Ureter (tissue), 1 donor: ENCODE measurements at places on chromosomes 7 and 10.

GRCh38 chr7:25567430-25567829 lies 339.1 kb upstream of the NPVF start:
- no peak for DNase-seq

GRCh38 chr10:103244666-103245271 lies 918 bp upstream of the RPEL1 start:
- DNase-seq: peak; percentile 84

- no peak for DNase-seq
These were observed 497.3 kb downstream of the SORCS3 start for GRCh38 chr10:105138358-105138757.

DNA sequence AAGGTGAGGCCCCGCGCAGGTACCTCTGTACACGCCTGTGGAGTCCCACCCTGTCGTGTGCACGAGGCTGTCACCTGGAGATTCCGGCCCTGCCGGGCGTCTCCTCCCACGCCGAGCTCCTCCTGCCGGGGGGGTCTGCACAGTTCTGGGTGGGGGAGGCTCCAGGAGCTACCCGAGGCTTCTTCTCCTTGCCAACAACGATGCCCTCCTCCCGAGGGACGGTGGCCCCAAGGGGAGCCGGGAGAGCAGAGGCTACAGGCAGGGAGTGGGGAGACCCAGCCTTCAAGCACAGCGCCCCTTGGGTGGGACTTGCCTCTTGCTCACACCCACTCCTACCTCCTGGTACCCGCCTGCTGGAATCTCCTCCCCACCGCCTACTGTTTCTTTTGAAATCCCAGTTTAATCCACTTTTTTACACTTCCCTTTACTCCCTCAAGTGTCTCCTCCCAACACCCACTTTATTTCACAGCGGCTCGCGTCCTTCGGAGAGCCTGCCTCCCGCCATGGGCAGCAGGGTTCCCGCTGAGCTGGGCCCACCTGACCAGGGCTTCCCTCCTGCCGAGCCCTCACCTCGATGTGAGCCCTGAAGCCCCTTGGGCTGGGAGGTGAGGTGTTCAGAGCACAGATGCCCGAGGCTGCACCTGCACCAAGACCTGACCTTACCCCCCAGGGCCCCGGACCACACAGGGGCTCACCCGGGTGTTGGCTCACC lies 338.1 kb downstream of the DNAJB6 start:
- DNase-seq: no peak

DNA sequence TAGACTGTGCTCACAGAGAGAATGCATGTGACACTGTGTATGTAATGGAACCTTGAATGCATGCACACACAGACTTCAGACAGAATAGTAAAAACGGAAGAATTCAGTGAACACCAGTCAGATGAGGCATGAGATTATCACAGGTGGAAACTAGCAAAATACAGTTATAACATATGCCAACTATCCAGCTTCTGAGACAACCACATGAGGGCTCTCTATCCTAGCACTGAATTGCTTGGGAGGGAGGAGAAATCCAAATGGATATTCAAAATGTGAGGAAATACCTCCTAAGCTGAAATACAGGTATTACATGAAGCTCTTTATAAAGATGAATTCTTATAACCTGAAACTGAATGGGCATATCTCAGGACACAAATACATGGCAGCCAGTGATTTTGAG lies 30.6 kb downstream of the GARS1 start:
- DNase-seq: no peak

DNA sequence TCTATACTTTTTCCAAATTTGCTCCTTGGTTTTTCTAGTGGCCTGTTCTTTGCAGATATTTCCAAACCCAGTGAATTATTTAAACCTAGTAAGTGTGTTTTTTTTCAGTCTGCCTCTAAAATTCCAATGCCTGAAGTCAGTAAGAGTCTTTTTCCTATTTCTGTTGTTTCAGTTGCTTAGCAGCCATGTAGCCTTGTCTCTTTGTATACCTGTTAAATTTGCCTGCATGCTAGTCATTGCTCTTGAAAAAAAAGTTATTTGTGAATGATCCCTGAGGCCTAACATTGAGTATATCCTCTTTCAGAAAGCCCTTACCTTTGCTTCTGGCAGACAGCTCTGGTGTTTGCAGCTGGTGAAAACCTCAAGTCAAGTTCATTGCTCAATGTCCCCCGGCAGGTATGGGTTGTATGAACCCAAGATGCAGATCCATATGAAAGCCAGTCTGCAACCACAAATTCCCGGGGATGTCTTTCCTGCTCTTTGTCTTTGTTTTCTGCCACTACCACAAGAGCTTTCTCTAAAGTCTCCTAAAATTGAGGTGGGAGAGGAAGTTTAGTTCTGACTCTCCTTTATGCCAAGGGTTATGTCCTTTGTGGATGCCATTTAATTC lies 35.7 kb downstream of the CH25H start:
- DNase-seq: no peak

DNA sequence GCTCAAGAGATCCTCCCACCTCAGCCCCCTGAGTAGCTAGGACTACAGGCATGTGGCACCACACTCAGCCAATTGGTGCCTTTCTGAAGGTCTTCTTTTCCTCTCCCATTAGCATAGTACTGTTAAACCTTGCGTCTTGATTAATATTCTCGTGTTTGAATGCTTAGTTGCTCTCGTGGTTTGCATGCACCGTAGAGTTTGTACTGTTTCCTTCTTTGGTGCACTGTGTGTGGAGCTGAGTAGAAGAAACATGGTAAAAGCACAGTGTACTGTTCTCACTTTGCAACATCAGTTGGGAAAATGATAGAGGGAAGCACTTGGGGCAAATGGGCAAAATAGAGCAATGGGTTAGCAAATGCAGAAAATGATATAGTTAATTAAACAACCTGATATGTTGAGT lies 27.6 kb upstream of the RPA3 start:
- no peak for DNase-seq

GRCh38 chr7:34219153-34219718 lies 313.9 kb downstream of the BMPER start:
- no peak for DNase-seq

DNA sequence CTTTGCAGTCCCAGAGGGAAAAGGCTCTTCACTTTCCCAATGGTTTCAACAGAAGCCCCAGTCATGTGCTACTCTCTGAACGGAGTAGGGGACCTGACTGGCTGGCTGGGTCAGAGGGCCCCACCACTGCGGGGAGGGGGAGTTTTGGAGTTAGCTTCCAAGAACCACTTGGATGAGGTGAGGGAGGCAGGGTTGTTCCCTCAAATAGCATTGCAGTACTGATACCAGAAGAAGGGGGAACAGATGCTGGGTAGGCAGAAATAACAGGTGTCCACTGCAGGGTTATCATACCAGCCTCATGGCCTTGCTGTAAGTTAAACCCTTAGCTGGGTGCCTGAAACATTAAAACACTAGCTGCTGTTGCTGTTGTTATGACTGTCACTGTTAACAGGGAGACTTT lies 131.3 kb downstream of the UBE2H start:
- DNase-seq: no peak

DNA sequence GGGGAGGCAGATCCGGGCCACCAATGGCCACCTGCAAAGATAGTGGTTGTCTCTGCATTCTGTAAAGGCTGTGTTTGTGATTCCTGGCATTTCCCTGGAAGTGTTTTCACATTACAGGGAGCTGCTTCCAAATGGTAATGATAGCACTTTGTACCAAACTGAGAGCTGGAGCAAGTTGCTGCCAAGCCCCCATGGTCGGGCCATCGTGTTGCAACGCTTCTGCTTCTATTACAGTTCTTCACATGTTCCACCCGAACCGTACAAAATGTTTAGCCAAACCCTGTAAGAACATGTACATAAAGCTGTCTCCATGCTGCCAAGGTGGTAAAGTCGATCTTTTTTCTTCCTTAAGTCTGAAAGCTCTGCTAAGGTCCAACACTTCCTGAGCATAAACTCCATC lies 397.7 kb upstream of the NFE2L3 start:
- DNase-seq: no peak

- no peak for DNase-seq
These were observed 144.1 kb downstream of the GLCCI1 start for GRCh38 chr7:8112685-8113084.

DNA sequence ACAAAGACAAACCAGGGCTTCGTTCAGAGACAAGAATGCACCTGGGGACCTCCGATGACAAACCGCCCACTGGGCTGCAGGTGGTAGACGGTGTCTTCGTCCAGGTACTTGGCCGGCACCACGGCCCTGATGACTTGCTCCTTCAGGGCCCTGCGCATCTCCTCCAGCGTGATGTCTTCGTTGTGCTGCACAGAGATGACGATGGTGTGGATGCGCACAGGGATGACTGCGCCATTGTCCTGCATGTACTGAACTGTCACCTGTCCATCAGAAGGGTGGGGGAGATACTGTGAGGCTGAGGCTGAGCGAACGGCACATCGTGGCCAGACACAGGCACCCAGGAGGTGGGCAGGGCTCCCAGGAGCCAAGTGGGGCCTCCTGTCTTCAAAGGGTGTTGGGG lies 13.1 kb downstream of the MAT1A start:
- peak; percentile 25 for DNase-seq

DNA sequence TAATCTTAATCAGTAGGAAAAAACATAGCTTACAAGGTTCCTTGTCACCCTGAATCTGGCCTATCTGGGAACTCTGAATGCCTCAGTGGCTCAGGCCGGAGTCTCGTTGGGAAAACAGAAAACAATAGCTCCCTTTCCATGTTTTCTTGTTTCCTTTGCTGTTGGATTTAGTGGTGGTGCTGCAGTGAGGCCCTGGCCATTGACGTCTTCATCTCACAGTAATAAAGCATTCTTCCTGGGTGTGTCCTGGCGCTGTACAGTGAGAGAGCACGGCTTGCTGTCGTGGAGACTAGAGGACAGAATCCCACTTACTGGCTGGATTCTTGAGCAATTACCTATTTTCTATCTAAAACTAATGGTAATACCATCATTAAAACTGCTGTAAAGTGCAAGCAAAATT lies 1.3 kb upstream of the SPOCK2 start:
- no peak for DNase-seq

DNA sequence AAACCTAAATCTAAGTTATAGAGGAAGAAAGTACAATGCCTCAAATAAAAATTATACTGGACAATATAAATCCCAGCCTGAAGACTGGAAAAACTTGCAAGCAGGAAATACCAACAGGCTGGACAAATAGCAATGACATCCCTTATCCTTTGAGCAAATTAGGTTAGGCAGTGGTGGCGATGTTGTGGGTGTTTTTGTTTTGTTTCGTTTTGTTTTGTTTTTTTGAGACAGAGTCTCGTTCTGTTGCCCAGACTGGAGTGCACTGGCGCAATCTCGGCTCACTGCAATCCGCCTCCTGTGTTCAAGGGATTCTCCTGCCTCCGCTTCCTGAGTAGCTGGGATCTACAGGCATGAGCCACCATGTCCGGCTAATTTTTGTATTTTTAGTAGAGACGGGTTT lies 57.3 kb upstream of the TES start:
- DNase-seq: no peak

- DNase-seq: no peak
These were observed 28.0 kb upstream of the CABCOCO1 start for GRCh38 chr10:61634746-61635145.

DNA sequence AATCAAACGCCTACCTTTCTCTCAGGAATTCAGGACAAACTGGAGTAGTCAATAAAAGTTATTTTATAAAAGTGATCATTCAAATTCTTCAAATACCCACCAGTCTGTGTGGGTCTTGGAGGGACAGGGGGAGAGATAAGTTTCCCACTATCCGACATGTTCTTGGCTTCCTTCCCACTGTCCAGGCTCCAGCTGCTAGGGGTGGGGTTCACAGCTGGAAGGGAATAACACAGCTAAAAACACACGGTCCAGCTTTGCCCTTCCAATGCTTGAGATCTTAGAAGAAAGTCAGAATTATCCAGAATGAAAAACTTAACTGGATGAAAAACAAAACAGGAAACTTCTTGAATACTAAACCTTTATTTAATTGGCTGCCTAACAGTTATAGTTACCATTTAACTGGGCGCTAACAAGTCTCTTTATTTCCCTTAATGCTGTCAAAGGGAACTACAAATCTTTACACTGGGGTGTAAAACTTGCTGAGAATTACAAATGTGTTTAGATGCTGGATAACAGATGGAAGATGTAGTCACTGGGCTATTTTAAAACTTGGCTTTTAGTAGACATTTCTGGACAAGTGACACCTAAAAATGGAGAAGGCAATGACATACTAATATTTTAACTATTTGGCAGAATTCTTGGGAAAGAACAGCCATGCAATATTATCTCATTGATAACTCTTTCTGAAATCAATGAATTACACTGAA lies 172.8 kb upstream of the IMMP2L start:
- no peak for DNase-seq

DNA sequence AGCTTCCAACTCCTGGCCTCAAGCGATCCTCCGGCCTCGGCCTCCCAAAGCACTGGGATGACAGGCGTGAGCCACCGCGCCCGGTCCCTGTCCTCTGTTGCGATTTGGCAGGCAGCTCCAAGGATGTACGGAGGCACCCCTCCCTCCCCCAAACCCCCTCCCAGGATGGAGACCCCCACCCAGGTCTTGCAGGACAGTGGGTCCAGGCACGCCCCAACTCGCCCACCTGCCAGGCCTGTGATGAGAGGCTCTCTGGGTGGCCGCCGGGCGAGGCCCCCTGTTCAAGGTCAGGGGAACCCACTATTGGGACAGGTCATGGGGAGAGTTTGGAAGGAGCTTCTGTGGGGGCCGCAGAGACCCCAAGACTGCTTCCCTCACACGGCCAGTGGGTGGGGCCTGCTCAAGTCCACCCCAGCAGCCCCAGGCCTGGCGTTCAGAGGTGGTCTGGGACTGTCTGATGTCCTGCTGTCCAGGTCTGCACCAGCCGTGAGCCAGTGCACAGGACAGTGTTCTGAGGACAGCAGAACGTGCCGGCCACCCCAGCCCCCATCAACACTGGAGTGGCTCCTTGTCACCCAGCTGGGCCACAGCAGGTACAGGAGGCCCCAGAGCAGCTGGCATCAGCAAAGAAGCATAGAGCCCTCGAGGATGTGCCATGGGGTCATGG lies 2.5 kb downstream of the ADAP1 start:
- no peak for DNase-seq

DNA sequence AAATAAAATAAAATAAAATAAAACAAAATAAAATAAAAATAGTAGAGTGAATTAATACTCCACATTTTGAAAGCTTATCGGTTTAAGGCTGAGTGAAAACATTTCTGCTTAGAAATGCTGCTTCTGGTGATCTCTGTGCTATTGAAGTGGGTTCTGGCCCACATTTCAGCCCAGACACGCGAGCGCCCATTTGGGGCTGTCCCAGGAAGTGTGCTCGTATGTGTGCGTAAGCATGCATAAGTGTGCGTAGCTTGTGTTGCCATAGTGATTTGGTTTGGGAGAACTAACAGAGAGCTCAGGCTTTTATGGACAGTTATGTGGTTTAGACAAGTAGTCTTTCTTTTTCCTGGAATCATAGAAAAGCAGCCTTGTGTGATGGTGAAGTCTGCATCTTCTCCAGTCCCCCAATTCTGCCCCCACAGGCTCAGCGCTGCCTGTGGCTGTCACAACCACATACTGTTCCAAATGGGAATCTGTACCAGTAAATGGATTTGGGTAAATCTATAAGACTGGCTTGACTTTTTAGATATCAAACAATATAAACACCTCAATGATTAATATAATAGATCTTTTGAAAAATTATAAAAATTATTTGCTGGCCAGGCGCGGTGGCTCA lies 29.8 kb upstream of the PURB start:
- DNase-seq: no peak

- DNase-seq: no peak
These were observed 9.4 kb downstream of the HACD1 start for GRCh38 chr10:17607603-17608332.
